ENCODE measurements at places on chromosomes 3 and 15.

GRCh38 chr3:132681421-132681820, 21.3 kb downstream of the UBA5 start:
- DNase-seq = peak; percentile 42

DNA sequence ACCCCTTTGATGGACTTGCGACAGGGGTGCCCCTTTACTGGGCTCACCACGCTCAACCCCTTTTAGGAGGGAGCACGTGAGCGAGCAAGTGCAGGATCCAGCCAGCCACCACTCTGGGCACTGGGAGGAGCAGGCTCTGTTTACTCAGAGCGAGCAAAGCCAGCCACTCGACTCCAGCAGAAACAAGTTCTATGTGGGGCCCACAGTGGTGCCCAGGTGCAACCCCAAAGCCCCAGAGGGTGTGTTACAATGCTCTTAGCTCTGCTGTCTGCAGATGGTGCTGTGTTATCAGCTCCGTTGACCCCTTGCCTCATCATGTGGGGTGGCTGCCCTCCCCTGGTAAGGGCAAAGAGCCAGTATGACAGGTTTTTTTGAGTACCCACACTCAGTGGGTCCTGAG, 120.3 kb upstream of the SUCLG2 start:
- DNase-seq = no peak

DNA sequence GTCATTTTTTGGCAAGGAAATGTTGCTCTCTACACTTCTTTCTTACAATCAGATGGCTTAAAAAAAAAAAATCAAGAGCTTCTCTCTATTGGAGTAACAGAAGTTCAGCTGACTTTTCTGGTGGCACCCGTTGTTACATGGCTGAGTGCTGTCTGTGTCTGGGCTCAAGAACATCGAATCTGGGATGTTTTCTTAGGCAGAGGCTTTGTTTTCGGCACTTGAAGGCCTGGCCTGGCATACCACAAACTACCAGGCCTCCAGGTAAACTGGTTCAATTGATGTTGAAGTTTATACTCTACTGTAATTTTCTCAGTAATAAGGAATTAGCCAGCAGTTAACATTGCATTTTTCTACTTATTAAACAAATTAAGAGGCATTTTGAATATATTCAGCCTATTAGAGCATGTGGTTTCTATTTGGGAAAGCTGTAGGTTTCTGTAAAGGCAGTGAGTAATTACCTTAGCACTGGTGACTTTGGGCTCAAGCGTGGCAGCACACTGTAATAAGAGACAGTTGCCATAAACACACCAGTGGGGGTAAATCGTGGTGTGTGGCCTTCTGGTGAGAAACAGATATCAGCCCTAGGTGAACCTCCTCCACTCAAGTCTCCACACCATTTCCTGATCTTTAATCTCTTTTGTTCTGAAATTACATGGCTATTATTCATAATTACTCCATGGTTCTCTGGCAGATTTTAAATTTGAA, 544.7 kb downstream of the MECOM start:
- no peak for DNase-seq

- no peak for DNase-seq
Measured at GRCh38 chr3:5579946-5580345, 392.4 kb downstream of the EDEM1 start.

- no peak for DNase-seq
Measured at GRCh38 chr3:190001426-190001825, 119.3 kb downstream of the P3H2 start.

Measured in muscle of arm (tissue), 14 donors.